ENCODE measurements at places on chromosomes 6 and 20.

- no peak for DNase-seq
These were observed 116.2 kb downstream of the SLC24A3 start for GRCh38 chr20:19328676-19329075.

- no peak for DNase-seq
These were observed 21.8 kb downstream of the CCDC167 start for GRCh38 chr6:37477656-37478435.

DNA sequence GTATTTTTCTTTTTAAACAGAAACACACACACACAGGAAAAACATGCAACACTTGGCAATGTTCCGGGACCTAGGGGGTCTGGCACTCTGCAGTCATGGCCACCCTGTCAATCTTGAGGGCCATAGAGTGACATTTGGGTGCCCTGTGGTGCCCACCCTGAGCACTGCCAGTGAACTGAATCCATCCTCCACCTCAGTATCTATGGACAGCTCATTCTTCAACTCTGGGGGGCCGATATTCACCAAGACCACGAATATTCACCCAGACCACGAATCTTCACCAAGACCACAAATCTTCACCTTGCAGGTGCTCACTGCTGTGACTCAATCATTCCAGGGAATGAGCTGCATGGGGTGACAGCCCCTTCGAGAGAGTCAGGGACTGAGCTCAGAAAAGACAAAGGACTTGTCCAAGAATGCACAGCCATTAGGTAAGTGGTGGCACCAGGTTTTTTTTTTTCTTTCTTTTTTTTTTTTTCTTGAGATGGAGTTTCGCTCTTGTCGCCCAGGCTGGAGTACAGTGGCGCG, 19.1 kb downstream of the SNAI1 start:
- no peak for DNase-seq

GRCh38 chr20:17987988-17988387, 19.2 kb downstream of the MGME1 start:
- DNase-seq: no peak

GRCh38 chr6:145756170-145756662, 20.9 kb upstream of the EPM2A start:
- peak; percentile 90 for DNase-seq

DNA sequence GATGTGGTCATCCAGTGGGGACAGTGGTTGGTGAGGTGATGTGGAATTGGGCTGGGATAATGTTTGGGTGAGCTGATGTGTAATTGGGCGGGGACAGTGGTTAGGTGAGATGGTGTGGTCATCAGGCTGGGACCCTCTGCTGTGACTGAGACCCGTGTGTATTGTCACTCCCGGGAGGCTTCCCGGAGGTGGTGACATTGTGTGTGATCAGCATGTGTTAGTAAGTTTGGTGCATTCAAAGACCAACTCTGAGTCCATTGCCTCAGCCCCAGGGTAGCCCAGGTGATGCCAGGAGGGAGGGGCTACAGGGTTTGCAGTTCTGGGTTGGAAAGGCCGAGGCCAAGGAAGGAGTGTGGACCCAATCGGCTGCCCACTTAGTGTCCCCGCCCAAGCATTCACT, 375.5 kb downstream of the TAF4 start:
- DNase-seq: no peak

DNA sequence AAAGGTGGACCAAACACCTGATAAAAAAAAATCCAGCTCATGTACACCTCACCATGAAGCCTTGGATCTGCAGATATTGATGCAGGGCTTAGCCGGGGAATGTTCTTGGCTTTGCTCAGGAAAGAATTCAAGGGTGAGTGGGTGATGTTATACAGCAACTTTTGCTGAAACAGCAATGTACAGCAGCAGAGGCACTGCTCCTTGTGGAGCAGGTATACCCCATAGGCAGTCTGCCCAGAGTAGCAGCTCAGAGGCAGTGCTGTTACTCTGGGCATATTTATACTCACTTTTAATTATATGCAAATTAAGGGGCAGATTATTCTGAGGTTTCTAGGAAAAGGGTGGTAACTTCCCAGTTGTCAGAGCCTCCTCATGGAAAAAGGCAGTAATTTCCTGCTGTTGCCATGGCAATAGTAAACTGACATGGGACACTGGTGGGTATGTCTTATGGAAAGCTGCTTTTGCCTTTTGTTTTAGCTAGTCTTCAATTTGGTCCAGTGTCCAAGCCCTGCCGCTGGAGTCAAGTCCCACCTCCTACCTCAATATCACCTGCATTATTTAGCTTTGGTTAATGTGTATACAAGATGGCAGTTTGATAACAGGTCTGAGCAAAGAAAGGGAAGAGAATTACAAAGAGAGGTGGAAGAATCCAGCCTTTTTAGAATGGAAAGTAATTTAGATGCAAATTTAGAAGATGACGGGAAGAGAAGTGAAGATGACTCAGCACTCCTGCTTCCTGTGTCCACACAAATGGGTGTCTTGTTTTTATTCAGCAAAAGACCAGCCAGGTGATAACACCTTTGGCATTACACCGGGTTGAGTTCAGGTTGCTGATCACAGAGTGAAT, 110.1 kb upstream of the JAG1 start:
- DNase-seq: peak; percentile 71

DNA sequence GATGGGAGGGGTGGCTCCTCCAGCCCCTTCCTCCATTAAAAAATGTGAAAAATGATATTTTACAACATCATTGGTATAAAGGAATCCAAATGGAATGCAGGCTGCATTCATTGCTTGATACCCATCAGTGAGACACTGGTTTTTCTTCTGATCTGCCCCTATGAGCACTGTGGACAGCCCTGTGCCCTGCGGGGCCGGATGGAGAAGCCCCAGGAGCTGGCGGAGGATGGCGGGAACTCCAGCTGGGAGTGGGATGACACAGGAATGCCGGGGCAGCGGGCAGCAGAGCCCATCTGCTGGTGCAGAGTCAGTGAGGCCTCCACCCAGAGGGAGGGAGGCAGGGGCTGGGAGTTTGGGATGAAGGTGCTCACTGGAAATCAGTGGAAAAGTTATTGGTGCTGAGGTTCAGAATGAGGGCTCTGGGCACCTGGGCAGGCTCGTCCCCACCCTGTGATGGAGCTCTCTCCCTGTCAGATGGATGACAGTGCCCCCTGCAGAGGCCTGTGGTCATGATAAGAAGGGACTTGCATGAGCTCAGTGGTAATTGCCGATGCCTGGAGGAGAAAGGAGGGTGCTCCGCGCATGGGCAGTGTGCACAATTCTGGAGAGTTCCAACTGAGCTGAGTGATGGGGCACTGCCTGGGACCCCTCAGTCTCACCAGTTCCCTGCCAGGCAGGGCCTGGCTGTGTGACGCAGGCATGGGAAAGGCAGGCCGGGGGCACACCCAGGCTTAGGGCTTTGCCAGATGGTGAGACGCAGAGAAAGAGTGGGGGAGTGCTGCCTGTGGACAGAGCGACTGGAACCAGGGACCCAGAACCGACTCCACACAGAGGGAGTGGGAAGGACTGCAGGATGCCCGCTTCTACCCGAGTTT, 23.2 kb downstream of the CTCFL start:
- no peak for DNase-seq

GRCh38 chr6:162627362-162627761, 100.2 kb downstream of the PRKN start:
- DNase-seq: no peak

DNA sequence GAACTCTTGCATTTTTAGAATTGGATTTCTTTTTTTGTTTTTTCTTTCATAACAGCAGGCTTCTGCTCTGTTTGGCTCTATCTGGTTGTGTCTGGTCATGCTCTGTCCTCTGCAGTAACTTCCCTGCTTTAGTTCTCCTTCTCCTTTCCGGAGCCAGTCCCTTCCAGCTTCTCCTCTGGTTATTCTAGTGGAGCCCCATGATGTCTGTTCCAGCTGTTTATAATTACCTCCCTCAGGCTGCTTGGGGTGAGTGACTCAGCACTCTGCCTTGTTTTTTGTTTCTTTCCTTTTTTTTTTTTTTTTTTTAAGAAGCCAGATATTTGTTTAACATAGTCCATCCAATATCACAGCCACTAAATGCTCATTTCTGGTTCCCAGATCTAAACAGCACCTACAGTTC, 409.6 kb downstream of the MAFB start:
- peak; percentile 88 for DNase-seq
